ENCODE measurements at places on chromosomes 4 and X.
A peak's percentile ranks its signal among the peaks of the same experiment; 100 is the strongest.

DNA sequence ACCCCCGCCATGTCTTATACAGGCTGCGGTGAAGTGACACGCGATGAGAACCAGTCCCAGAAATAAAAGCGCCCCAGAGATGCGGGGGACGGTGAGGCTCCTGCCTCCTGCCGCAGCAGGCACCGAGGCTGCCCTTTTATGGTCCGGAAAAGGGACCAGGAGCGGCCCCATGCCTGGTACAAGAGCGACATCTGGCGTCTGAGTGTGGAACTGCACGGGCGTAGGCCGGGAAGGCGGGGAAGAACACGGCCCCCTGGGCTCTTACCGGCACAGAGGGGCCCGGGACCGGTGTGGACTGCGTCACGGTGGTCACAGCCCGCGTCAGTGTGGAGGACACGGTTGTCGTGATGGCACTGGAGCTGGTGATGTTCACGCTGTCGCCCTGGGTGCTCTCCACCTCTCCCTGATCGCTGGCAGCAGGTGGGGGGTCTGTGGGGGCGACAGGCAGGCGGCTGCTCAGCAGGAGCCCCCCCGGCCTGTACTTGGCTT lies 8.9 kb upstream of the RENBP start:
- DNase-seq, result peak; percentile 78

GRCh38 chrX:68571610-68572311 lies 72.9 kb downstream of the YIPF6 start:
- no peak for DNase-seq

DNA sequence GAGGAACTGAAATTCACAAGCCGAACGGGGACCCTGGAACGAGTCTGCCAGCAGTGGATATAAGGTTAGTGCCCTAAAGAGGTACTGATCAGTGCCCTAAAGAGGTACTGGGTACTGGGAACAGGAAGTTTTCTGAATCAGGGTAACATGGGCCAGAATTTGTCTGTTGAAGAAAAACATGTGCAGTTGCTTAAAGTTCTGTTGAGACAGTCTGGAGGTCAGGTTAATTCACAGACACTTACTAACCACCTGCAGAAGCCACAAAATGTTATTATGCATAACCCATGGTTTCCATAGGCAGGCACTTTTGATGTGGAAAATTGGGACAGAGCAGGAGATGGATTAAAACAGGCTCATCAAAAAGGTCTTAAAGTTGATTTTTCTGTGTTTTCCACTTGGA lies 17.9 kb downstream of the SPIN2B start:
- no peak for DNase-seq

DNA sequence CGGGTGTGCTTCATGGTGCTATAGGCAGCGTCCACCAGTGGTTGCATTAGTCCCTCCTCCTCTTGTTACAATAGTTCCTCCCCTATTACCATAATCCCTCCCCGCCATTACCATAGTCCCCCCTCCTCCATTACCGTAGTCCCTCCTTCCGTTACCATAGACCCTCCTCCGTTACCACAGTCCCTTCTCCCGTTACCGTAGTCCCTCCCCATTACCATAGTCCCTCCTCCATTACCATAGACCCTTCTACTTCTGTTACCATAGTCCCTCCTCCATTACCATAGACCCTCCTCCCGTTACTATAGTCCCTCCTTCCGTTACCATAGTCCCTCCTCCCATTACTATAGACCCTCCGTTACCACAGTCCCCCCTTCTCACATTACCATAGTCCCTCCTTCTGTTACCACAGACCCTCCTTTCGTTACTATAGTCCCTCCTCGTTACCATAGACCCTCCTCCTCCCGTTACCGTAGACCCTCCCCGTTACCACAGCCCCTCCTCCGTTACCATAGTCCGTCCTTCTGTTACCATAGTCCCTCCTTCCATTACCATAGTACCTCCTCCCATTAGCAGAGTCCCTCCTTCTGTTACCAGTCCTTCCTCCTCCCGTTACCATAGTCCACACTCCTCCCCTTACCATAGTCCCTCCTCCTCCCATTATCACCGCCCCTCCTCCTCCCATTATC lies 129.6 kb downstream of the DHRSX start:
- DNase-seq, result no peak

- DNase-seq, result no peak
These were observed 5.7 kb upstream of the PPEF2 start for GRCh38 chr4:75907966-75908365.

DNA sequence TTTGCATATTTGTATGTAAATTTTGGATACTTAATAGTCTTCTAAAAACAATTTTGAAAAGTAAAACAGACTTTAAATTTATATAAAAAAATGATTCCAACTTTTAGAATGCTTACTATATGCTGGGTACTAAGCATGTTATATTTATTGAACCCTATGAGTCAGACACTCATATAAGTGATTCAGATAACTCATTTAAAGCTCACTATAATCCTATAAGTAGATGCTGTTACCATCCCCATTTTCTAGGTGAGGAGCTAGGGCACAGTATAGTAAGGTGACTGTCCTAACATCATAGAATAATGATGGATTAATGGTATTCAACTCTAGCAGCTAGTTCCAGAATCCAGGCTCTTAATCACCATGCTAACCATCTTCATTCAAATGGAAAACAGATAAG lies 877.0 kb upstream of the GRID2 start:
- no peak for DNase-seq

DNA sequence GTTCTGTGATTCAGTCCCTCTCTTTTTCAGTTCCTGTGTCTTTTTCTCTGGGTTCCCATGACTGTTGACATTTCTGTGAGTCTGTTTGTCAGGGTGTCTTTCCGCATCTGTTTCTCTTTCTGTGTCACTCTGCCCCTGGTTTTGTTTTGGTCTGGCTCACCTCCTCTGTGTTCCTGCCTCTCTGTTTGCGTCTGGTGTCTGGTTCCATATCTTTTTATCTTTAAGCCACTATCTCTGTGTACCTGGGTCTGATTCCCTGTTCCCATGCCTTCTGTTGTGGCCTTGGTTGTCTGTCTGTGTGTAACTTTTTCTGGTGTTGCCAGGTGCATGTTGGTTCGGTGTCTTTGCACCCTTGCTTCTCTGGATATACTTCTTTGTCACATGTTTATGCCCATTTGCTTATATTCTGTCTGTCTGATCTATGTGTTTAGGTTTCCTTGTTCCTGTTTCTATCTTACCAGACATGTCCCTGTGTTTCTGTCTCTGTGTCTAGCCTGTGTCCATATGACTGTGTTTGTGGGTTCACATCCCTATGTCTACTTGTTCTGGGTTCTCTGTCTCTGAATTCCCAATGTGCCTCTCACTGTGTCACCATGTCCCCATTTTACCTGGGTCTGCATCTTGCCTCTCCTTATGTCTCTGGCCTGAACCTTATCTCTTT lies 50.2 kb downstream of the ITIH6 start:
- no peak for DNase-seq

- no peak for DNase-seq
These were observed 118.5 kb upstream of the GUCY1A1 start for GRCh38 chr4:155548173-155548572.

DNA sequence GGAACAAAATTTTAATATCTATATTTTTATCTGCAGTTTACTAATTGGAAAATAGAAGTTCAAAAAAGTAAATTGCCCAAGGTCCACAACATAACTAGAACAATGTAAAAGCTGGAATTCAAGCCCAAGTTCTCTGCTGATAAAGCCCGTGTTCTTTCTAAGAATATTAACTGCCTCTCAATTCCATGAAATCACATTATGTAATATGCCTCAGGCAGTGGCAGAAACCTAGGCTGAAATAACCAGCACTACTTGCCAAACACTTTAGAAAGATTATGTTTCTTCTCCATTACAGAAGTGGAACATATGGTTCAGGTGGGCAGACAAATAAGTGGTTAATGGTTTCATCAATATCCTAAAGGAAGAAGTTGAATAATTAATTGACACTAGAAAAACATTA lies 56.7 kb upstream of the ADGRL3 start:
- DNase-seq, result no peak

DNA sequence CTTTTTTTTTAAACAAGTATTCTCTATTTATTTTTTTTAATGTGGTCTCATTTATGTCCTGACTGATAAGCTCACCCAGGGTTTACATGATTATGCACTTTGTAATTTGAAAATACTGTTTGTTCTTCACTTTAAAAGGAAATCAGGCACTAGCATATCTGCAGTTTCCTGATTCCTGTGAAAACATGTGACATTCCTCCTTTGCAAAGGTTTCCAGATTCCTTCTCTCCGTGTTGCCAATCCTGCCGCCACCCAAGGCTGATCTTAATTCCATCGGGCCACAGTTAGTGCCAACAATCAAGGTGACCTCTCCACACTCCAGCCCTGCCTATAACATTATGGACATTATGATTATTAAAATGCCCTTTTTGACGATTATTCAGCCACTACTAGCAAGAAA lies 225.4 kb downstream of the PCDH7 start:
- DNase-seq, result no peak

GRCh38 chr4:163109967-163110366 lies 56.7 kb downstream of the NAF1 start:
- DNase-seq, result no peak

- no peak for DNase-seq
These were observed 654.1 kb downstream of the STIM2 start for GRCh38 chr4:27514711-27515110.

Data from cerebellum (tissue), 4 donors.